Activated CD4-positive, alpha-beta T cell treated with anti-CD3 and anti-CD28 coated beads for 1 hour (primary cell): ENCODE measurements at places on chromosomes 7 and 10.

DNA sequence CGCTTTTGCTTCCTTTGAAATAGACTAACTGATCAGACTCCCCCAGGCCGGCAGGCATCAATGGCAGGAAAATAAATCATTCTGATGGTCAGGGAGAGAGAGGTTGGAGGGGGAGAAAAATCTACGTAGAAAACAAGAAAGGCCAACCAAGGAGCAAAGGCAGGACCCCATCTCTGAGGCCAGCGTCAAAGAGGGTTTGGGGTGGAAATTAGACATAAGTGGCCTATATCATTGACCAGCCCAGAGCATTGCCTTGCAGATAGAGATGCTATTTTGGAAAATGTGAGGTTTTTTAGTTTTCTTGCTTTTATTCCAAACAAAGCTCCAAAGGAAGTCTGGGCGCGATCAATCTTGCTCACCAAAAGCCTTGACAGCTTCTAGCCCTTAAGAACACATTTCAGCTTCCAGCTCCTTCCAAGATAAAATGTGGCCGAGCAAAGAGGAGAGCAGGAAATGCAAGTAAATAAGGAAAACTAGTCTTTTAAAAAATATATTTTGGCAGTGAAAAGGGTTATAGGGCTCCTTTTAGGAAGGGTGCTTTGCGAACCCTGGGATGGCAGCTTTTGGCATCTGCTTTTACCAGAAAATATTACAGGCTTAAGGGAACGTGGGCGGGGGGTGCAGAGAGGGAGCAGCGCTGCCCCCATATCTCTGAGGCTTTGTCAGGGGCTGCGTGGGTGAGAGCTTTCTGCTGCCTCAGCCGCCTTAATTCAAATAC lies 2.0 kb upstream of the HOXA2 start:
- no peak for DNase-seq

GRCh38 chr10:2047679-2048078 lies 310.4 kb upstream of the ADARB2 start:
- DNase-seq, result no peak

DNA sequence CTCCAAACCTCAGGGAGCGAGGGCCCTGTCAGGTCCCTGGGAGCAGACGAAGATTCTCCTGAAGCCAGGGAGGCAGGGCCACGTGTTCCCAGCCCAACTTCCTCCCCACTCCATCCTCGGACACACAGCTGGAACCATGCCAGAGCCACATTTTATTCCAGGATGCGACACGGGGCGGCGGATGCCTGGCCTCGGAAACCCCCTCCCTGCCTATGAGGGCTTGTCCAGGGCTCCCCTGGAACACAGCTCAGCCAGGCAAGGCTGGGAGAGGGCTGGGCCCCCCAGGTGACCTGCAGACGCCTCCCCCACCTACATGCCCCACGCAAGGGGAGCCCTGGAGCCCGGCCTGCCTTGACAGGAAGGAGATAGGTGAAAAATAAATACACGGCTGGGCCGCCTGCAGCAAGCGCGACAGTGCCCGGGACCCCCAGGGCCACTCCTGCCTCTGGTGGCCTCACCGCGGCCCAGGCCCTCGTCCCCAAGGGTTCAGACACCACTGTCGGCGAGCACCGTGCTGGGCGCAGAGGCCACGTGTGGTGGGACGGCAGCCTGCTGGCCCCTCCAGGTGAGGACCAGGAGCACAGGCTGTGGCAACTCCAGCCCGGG lies 21.5 kb downstream of the GET4 start:
- DNase-seq, result no peak

DNA sequence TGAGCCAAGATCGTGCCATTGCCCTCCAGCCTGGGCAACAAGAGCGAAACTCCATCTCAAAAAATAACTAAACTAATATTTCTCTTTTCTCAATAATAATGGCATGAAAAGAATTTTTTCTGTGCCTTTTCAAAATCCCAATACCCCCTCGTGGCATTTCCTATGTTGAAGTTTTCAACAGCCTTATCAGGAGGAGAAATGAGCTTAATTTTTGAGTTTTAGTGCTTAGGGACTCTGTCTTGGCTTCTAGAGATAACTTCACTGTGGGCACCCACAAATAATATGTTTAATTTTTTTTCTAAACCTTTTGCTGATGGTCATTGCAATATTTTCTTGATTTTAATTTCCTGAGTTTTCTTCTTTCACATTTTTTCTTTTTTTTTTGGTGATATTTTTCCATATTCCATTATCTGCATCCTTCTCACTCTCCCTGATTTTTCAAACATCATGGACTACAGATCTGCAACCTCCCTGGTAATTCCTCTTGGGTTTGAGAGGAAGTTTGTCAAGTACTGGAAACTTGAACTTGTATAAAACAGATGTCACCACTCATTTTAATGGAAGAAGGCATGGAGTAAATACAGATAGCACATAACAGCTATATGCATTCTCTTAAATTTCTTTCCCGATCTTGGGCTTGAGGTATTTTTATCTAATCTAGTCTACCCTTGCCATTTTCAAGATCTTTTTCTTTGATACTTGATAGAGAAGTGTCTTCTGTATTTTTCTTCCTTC lies 84.0 kb downstream of the KAT6B start:
- no peak for DNase-seq

- DNase-seq, result no peak
Measured at GRCh38 chr10:89278034-89278535, 23.8 kb upstream of the IFIT2 start.

GRCh38 chr10:60990663-60991062 lies 46.7 kb upstream of the RHOBTB1 start:
- no peak for DNase-seq

GRCh38 chr10:118768041-118768919 lies 13.5 kb upstream of the CACUL1 start:
- DNase-seq, result no peak
